ENCODE measurements at places on chromosomes 16 and 17.

- DNase-seq, result no peak
These were observed 15.2 kb downstream of the ARHGAP17 start for GRCh38 chr16:24999856-25000461.

DNA sequence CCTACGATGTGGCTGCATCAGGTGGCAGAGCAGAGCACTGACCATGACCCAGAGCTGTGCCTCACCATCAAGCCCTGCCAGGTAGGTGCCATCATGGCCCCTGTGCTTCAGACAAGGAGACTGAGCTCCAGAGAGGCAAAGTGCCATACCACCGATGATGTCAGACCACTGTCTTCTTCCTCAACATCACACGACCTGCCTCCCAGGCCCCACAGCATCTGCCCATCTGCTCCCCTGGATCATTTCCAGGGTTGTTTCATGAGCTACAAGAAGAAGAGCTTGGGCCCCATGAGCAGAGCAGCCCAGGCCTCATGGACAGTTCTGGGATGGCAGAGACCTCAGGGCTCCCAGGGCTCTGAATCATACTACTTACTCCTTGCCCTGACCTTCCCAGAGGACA is 9.9 kb downstream of the XYLT1 start:
- no peak for DNase-seq

- no peak for DNase-seq
These were observed 12.1 kb upstream of the ACSF3 start for GRCh38 chr16:89081556-89081955.

DNA sequence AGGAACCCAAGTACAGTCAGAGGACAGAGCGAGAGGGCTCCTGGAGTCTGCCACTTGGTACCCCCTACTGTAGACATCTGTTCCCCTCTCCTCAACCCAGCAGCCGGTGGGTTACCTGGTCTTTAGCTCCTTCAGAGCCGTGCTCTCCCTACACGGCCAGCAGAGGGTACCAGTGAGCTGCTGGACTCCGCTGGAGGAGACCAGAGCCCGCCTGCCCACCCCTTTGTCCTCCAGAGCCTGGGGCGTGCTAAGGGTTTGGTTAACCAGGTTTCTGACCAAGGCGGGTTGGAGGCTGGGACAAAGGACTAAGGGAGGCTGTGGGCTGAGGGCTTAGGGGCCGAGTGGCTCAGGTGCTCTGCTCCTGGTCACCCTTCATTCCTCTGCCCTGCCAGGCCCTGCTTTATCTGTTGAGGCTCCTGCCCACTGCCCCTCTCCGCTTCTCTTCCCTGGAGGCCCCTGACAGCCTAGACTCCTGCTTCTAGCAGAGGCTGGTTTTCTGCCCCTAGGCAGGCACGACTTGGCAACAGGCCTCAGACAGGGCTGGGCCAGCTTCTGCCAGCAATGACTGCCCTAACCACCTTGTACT is 2.7 kb upstream of the HSD11B2 start:
- peak; percentile 84 for DNase-seq

- DNase-seq, result peak; percentile 17
These were observed 10.3 kb upstream of the BAHCC1 start for GRCh38 chr17:81384929-81385319.

DNA sequence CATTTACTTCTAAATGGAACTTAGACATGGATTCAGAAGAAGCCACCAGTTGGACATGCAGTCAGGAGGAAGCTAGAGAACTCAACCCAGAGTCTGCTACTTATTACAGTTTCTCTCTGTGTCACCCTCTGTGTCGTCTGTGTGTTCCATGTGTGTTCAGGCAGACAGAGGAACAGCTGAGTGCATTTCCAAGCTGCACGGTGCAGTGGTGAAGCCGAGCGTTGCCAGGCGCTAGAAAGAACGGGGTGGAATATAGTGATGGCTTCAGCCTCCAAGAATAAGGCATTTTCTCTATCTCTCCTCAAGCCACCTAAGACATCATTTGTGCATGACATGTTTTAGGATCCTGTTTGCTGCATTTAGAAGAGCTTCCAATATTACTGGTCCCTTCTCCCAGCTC is 101.1 kb upstream of the CCL2 start:
- DNase-seq, result no peak

Data from Right ventricle myocardium inferior (tissue), 1 donor.